ENCODE measurements at places on chromosomes 11 and 22.

GRCh38 chr11:44774108-44774507 lies 47.3 kb downstream of the TSPAN18 start:
- no peak for DNase-seq

DNA sequence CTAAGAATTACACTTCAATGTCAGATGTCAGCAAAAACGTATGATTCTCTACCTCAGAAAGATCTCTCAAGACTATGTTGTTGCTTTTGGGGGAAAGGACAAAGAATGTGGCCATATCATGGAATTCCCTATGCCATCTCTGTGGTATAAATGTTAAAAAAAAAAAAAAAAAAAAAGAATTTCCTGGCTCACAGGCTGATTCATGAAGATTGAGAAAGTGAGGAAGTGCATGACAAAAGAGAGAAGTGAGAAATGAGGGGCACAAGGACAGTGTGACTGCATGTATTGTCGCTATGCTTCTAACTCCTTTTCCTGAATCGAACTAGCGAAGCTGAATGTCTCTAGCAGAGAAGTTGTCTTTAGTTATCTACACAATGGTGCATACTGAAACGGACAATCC lies 80.6 kb upstream of the CARD18 start:
- DNase-seq = peak; percentile 94

DNA sequence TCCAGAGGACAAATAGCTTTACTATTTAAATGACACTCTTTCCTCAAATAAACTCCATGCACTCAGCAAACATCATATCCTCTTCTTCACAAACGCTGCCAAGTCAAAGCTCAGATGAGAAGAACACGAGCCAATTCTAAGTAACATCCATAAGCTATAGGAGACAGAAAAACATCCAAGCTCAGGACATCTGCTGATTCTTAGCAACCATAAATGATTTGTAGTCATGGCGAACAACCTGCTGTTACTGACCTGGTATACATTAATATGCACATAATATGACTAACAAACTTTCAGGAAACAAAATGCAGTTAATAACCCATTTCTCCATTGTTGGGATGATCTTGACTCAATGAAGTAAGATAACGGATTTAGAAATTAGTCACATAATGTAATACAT lies 6.7 kb downstream of the GALNT18 start:
- DNase-seq = no peak

GRCh38 chr11:61258546-61258945 lies 17.6 kb downstream of the PGA5 start:
- DNase-seq = no peak

- no peak for DNase-seq
These were observed at the start of gene NAALAD2 for GRCh38 chr11:90134478-90135003. NAALAD2 (plus strand) TSS chr11:90134663; CDS start chr11:90134759, 96 bp downstream.

GRCh38 chr11:43832536-43832935 lies 48.1 kb upstream of the ALKBH3 start:
- DNase-seq = no peak
